ENCODE measurements at places on chromosomes 3 and 15. TPM values are rescaled to one million over a fixed set of nuclear protein-coding genes. Genes with fewer than 3 reads are reported as not detected.
A peak's percentile ranks its signal among the peaks of the same experiment; 100 is the strongest.

GRCh38 chr3:151283387-151283786 is 5.0 kb upstream of the P2RY14 start:
- DNase-seq = no peak

- no peak for DNase-seq
Measured at GRCh38 chr3:121979246-121979645, 42.8 kb downstream of the ILDR1 start.

GRCh38 chr3:112086076-112086854 is at the start of gene C3orf52:
Gene C3orf52 (plus strand): TSS chr3:112086389. CDS start chr3:112086408, 19 bp downstream.
- peak; percentile 70 for DNase-seq

GRCh38 chr3:73437828-73438227 is 186.9 kb downstream of the PDZRN3 start:
- peak; percentile 33 for DNase-seq

GRCh38 chr15:72044956-72045355 is 73.0 kb downstream of the MYO9A start:
- DNase-seq = no peak

- no peak for DNase-seq
Measured at GRCh38 chr3:38713121-38713520, 63.6 kb upstream of the SCN5A start.

- DNase-seq = no peak
Measured at GRCh38 chr3:109825971-109826810, 488.8 kb upstream of the DPPA4 start.

- no peak for DNase-seq
Measured at GRCh38 chr3:101848326-101848725, 988 bp upstream of the NFKBIZ start.

GRCh38 chr15:78842519-78842918 is 30.2 kb upstream of the MORF4L1 start:
- no peak for DNase-seq

DNA sequence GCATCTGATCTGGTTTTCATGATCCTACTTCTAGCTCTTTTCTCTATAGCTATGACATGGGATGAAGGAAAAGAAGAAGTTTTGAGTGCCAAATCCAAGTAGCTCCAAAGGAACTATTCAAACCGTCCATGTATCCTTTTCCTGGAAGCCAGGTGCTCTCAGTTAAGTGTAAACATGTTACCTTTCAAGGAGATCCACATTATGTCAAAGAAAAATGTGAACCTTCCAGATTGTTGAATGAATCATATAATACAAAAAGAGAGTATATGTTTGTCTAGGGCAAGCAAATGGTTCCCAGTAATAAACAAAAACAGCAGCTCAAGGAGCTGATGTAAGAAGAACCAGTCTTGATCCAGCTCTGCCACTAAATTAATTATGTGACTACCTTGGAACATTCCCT is 534.9 kb downstream of the MAGI1 start:
- no peak for DNase-seq

GRCh38 chr15:48664436-48664835 is 18.9 kb upstream of the FBN1 start:
- DNase-seq = no peak

DNA sequence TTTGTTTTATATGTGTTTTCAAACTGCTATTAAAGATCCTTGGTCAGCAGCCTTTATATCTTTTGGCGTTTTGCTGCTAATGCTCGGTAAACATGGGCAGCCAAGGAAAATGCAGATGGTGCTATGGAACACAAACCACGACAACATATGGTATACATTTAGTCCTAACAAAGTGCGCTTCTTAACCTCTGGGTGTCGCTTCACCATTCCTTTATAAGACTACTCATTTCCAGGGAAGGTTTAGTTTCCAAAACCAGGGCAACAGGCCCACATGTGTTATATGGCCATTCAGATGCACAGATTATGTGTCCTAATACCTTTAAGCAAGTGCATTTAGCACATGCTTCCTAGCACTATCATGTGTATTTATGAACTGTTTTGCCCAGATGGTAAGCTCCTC is 14.7 kb downstream of the SHOX2 start:
- DNase-seq = no peak

DNA sequence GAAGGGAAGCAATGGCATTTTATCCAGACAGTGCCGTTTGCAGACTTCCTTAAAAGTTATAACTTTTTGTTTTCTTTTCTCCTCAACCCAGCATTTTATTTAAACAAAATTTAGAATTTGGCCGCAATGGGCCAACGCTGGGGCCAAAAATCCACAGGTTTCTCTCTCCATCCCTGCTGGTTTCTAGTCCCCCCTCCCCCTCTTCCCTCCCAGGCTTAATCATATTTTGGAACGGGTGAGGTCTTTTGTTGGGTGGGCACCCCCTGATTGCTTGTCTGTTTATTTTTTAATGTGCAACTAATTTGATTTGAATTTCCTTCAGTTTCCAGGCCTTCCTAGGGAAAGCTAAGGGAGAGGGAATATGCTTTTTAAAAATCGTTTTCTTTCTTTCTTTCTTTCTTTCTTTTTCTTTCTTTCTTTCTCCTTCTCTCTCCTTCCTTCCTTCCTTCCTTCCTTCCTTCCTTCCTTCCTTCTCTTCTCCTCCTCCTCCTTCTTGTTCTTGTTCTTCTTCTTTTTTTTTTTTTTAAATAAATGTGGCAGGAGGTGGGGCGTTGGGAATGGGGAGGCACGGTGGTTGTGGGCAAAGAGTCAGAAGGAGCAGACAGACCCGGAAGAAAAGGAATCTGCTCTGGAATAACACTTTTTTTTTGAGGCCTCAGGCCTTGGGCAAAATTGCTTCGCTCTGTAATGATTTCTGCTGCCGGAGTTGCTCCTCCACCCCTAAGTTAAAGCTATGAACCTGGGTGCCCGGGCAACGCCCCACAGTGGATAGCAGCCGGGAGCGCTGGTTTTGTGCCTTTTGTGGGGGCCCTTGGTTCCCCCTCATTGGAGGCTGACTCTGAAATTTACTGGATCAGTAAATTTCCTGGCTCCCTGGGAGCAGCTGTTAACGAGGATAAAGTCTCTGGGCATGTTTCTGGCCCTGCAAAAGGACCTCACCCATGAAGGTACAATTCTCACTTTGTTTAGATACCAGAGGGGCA is 1.9 kb downstream of the FNDC3B start:
- peak; percentile 59 for DNase-seq

DNA sequence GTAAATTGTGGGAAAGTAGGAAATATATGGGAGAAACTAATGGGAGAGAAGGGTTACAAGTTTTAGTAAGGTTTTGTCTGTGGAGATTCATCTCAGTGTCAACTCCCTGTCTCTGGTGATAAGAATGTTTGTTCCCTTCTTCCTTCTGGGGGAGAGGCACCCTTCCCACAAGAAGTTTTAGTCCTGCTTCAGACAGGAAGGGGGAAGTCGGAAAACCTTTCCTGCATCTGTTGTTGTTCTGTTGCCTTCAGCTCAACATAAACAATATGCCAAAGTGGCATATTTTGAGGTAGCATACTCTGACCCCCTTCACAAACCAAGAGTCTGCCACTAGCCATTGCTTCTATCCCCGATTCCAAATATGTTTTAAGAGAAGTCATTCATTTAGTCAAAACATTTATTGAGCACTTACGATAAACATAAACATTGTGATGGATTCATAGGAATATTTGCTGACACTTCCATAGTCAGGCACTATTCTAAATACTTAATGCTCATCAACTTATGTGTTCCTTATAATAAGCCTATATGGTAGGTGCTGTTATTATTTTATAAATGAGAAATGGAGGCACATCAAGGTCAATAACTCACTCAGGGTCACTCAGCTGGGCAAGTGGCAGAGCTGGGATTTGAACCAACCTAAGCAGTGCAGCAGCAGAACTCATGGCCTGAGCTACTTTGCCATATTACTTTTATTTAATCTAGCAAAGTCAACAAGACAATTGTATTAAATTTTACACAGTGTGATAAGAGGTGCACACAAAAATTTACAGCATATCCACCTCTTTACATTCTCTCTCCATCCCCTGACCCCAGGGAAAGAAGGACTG is 34.2 kb upstream of the TIMP4 start:
- no peak for DNase-seq

DNA sequence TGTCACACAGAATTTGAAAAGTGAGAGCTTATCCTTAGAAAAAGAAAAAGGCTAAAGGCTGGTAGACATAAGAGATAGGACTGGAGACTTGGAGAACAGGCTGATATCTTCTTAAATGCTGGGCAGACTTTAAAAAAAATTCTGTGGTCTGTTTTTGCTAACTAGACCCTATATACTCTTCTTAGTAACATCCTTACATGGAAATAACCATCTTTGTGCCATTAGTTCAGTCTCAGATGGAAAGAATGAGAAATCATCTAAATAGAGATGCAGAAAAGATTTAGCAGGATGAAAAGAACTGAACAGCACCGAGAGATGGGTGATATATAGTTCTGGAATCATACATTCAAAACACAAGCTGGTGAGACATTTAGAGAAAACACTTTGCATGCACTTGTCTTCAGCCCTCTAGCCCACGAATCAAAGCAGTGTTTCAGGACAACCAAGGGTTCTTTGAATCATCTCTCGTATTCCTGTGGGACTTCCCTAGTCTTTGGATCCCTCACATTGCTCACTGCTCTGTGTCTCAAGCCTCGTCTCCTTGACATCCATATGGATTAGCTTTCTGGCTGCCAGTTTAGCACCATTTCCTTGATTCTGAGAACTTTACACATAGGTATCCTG is 93.0 kb upstream of the LYSMD4 start:
- DNase-seq = no peak

- DNase-seq = no peak
Measured at GRCh38 chr3:124463234-124463633, 267.0 kb upstream of the UMPS start.

GRCh38 chr3:194123726-194124125 is 12.2 kb upstream of the HES1 start:
- DNase-seq = no peak

DNA sequence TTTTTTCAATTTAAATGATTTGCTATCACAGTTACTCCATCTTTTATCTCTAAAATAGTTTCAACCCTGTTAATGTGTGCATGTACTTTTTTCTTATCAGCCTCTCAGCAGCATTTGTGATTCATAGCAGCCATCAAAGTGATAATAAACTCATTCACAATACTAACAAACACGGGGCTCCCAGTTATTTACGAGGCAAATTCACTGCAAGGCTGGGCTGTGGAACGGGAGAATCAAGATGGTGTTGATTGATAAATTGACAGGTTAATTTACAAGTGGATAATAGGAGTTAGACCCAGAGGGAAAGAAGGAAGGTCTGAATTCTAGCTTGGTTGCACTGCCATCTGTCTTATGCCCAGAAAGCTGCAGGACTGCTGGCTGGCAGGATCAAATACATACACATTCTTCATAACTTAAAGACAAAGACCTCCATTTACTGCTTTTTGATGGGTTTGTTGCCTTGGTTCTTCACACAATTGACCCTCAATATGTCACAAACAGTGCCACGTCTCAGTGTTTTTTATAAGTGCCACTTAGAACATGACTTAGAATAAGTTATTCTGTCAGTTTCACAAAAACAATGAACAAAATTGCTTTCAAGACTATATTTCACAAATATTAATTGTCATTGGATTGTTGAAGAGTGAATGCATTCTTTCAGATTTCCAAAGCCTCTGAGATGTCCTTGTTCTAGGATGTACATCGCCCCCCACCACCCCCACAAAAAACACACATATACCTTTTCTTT is 562.8 kb downstream of the NR2F2 start:
- peak; percentile 29 for DNase-seq

- DNase-seq = no peak
Measured at GRCh38 chr3:42752441-42752840, 20.6 kb downstream of the CCDC13 start.

DNA sequence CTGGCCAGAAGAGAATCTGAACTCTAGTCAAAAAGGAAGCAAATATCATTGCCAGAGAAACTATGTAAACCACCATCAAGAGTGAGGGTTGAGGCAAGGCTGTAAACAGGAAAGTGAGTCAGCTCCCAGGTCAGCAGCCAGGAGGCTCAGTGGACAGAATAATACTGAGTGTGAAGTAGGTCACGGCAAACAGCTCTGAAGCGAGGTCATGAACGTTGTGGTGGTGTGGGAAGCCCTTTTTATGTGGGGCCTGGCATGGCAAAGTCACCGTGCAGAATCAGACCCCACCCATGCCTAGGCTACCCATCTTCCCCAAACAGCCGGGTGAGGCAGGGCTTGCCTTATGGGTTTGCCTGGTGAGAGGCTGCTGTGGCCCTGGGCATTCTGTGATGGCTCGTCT is 43.9 kb downstream of the THBS1 start:
- peak; percentile 90 for DNase-seq

GRCh38 chr3:46831316-46831715 is 31.9 kb downstream of the MYL3 start:
- no peak for DNase-seq

GRCh38 chr3:44795197-44795596 is 33.6 kb downstream of the KIF15 start:
- peak; percentile 7 for DNase-seq

DNA sequence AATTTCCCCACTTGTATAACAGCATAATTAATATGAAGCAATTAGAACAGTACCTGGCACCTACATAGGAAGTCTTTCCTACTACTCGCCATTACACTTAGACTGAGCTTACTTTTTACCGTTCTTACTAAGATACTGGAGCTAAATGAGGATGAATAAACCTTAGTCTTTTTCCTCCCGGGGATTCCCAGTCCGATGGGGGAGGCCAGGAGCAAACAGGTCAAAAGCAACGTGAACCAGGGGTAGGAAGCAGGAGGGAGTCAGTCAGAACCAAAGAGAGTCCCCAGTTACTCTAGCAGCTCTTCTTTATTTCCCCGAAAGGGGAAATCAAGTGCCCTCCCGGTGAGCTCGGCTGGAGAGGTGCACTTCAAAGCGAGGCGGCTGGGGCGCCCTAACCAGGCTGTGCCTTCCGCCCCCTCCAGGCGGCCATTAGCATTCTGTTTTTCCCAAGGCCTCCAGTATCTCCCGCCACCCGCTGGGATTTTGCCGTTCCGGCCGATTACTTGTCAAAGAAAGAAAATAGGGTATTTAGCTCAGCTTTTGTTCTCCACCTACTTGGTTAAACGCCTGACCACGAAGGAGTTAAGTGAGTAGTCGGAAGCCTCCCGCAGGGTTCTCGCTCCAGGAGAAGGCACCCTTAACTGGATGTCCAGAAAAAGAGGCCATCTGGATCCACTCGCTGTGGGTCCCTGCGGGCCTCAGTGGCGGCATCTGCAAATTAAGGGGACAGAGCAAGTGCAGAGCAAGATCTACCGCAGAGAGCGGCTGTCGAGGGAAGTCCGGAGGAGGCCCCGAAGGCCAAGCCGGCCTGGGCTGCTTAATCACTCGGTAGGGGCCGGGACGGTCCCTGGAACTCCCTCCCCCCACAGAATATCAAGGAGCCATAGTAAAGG is 6.3 kb upstream of the EOMES start:
- no peak for DNase-seq

- no peak for DNase-seq
Measured at GRCh38 chr15:32716915-32717425, 834 bp upstream of the GREM1 start.

GRCh38 chr3:12135029-12135657 is 23.6 kb downstream of the TIMP4 start:
- DNase-seq = peak; percentile 51

CELF6 gene
- total RNA-seq = 0.46 TPM

MASP1 gene
- total RNA-seq = not detected

PSTPIP1 gene
- total RNA-seq = not detected

ARRDC4 gene
- 3.1 TPM for total RNA-seq

FBXL22 gene
- total RNA-seq = 0.23 TPM

FRG2C gene
- total RNA-seq = not detected

LCMT2 gene
- total RNA-seq = 13.8 TPM

HIGD2B gene
- not detected for total RNA-seq

C3orf49 gene
- not detected for total RNA-seq

ALDH1L1 gene
- total RNA-seq = not detected

ROBO1 gene
- 25.9 TPM for total RNA-seq
